ENCODE measurements at places on chromosomes 1 and 21.

DNA sequence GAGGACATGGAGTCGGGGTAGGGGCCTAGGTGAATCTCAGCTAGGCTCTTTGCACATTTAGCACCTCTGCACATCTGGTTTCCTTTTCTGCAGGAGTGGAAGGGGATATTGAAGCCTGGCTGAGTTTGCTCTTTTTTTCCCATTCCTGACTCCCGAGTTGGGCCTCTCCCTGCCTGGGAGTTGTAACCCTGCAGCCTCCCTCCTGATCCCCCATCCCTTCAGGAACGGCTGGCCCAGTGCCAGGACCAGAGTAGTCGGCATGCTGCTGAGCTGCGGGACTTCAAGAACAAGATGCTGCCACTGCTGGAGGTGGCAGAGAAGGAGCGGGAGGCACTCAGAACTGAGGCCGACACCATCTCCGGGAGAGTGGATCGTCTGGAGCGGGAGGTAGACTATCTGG, 836 bp downstream of the OLFML3 start:
- no peak for DNase-seq

DNA sequence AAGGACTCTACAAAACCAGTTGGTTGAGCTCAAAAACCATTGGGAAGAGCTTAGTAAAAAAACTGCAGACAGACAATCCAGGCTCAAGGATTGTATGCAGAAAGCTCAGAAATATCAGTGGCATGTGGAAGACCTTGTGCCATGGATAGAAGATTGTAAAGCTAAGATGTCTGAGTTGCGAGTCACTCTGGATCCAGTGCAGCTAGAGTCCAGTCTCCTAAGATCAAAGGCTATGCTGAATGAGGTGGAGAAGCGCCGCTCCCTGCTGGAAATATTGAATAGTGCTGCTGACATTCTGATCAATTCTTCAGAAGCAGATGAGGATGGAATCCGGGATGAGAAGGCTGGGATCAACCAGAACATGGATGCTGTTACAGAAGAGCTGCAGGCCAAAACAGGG, 104.0 kb upstream of the BMP8A start:
- DNase-seq = no peak

DNA sequence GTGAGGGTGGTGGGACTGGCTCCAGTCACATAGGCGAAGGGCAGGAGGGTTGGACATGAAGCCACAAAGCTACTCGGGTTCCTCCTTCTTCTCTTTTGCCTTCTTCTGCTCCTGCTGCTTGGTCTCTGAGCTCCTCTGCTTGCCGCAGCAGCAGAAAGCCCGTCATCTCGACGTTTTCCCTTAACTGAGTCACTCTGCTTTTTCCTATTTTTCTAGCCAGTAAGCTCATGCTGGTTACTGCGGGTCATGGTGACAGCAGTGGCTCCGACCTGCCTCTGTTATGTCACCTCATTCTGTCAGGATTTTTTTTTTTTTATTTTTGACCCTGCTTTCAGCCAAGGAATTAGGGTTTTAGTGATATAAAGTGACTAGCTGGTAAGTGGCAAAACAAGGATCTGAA, 2.6 kb upstream of the FMOD start:
- no peak for DNase-seq

GRCh38 chr1:5933050-5933449, 59.2 kb downstream of the NPHP4 start:
- no peak for DNase-seq

- no peak for DNase-seq
Measured at GRCh38 chr1:89179343-89179742, 3.5 kb upstream of the GBP7 start.

DNA sequence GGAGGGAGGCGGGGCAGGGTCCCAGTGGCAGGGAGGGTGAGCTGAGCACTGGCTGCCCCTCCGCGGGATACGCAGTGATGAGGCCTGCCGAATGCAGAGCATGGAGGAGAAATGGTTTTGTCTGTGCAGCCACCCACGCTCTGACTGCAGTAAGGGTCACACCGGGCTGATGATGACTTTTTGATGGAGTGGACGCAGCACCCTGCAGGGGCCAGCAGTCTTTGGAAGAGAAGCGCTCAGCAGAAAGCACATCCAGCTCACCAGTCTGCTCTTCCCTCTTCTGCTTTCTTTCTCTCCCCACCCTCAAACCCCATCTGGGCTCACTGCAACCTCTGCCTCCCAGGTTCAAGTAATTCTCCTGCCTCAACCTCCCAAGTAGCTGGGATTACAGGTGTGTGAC, 61.9 kb upstream of the ATP1A1 start:
- DNase-seq = no peak

DNA sequence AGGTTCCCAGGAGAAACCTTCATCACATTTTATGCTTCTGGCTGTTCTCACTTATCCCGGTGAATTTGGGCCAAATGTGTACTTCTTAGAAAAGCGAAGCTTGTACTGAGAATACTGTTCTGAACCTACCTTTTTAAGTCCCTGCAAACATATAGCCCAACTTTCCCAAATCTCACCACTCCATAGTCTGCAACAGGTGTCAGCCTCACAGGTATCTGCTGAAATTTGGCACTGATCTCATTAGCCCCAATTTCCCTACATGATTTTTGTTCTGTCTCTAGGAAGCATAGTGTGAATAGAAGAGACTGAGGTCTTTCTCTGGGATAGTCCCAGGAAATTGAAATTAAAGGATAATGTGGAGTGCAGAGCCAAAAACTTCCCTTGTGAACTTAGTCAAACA, 11.5 kb downstream of the RIT1 start:
- DNase-seq = no peak

DNA sequence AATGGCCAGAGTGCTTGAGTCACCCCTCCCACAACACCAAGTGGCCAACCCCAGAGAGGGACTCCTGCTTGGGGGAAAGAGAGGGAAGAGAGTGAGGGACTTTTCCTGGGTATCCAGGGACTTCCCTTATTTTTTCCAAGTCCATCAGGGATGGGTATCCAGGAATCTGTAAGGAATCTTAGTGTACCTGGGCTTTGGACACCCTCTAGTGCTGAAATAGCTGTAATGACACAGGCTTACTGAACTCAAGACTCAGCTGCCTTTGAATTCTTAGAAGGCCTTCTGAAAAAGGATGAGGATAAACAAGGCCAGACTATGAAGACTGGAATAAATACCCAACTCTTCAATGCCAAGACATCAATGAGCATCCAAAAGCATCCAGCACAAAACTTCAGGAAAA, 12.0 kb downstream of the TSHB start:
- DNase-seq = no peak

DNA sequence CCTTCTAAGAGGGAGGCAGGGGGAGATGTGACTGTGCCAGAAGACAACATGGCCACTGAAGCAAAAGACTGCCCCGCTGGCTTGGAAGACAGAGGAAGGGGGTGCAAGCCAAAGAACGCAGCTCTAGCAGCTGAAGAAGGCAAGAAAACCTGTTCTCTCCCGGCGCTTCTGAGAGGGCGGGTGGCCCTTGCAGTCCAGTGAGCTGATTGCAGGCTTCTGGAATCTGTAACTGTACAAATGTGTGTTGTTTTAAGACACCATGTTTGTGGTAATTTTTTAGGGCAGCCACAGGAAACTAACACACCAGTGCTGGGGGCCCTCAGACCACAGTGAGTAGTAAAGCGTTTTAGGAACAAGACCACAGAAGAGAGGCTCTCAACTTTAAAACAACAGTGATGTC, 47.0 kb downstream of the CD46 start:
- no peak for DNase-seq

DNA sequence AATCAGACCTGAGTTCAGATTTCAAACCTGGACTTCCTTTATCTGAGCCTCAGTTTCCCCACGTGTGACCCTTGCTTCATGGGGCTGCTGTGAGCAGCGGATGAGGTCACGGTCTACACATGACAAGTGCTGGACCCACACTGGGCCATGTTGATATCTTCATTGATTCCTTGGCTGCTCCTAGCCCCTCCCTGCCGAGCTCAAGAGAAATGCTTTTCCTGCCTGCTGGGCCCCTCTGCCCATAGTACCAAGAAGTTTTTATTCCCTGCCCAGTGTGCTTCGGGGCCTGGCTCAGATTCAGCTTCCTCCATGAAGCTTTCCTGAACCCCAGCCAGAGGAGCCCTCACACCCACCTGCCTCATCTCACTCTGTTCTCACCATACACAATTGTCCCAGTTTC, 181.6 kb downstream of the PTPRU start:
- DNase-seq = no peak

GRCh38 chr1:117511273-117511672, 94.6 kb upstream of the TENT5C start:
- no peak for DNase-seq

DNA sequence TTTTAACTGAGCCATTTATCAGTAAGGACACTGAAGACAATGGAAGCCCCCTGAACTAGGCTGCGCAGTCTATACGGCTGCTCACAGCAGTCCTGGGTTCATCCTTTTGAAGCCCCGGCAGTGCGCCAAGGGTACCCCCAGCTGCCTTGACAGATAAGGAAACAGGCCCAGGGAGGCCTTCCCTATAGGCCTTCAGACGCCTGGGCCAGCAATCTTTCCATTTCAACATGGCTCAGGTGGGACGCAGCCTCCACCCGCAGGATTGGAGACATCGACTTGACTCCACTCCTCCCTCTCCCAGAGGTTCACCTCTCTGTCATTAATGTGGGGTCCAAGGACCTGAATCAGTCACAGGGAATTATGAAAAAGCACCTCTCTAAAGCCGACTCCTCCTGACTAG, 2.8 kb upstream of the LYPD8 start:
- DNase-seq = no peak

DNA sequence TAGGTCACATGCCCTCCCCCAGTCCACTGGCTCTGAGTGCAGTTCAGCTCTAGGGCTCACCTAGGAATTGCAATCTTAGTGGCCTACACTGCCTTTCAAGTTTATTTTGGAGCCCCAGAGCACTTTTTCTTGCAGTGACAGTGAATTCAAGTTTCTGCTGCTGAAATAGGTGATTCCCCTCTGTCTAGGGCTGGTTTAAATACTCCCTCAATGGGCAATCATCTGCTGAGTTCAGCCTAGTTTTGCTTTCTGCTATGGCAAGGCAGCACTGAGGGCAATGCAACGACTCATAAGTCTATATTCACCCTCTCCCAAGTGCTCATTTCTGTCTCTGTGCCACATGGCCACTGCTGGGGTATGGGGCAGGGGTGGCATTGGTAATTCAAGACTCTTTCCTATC, 472.6 kb upstream of the RGS18 start:
- no peak for DNase-seq

GRCh38 chr21:35450830-35451229, 401.7 kb upstream of the RUNX1 start:
- no peak for DNase-seq

DNA sequence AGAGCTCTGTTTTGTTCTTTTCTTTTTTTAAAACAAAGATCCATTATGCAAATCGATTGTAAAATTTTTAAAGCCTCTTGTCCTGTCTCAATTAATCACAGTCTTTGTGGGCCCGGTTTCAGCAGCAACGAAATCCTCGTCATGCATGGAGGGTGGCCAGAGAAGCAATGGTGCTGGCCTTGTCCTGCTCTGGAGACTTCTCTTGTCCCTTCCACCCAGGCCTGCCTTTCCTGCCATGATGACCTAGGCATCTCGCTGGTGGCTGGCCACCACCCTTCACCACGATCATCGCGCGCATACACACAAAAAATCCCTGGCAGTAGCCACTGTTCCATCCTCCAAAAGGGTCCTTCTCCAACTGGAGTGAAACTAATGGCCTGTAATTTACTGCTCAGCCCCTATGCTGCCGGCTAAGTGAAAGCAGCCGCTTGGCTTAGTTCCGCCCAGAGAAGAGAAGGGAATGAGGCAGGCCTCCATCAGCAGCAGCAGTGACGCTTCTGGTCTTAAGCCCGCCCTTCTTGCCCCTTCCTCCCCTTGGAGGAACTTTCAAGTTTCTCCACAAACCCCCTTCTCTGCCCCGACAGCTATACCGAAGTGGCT, 309.5 kb downstream of the NPHP4 start:
- DNase-seq = no peak

DNA sequence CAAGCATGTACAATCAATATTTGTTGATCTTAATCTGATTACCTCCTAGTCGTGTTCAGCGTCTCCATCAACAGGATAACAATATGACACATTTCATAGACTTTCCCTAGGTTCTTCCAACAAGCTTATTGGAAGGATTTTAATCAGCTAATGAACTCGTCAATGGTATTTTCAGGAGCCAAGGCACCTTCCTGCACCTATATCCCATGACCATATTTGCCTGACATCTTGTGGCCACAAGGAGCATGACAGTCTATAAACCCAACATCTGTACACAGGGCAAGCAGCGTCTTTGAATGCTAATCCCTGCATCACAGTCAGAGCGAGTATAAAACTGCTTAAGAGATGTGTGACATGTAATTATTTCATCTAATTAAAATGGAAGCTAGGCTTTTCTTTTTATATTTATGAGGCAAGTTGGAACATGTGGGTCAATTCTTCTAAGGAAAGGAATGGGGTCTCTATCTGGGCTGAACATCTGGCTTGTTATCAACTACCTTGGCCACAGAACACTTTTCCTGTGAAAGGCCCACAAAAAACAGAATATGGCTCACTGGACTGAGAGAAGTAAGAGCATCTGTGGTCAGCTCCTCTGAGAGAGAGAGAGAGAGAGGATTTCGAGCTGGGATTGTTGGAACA, 388.8 kb downstream of the NTNG1 start:
- DNase-seq = peak; percentile 28

- DNase-seq = peak; percentile 42
Measured at GRCh38 chr1:225881081-225881958, 860 bp downstream of the TMEM63A start.

DNA sequence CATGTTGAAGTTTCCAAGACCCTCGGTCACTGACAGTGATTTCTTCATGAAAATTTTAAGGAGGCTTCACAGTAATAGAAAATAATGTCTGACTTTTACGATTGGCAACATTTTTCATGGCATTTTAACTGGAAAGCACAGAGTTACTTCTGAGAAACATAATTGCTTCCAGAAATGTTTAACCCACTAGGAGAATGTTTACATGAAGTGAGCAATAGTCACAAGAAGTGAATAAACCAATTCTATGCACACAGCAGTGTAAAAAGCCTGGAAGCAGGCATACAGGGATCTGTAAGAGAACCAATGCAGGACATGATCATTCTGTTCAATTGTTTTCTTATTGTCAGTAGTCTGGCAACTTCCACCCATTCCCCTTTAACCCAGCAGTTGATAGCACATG, 316.2 kb upstream of the CXADR start:
- DNase-seq = no peak

- no peak for DNase-seq
Measured at GRCh38 chr1:114189398-114189797, 35.7 kb upstream of the SYT6 start.

DNA sequence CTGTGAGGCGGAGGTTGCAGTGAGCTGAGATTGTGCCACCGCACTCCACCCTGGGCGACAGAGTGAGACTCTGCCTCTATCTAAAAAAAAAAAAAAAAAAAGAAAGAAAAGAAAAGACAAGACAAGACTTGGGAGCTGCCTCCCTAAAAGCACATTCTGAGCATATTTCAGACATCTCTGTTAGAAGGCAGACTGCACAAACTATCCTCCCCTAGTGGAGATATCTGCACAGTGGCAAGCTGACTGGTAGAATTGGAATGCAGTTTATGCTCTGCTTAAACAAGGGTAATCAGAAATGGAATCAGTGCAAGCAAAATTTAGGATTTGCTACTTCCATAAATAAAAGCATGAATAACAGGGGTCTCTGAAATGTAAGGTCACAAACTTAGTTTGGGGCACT, 31.8 kb downstream of the GNG4 start:
- no peak for DNase-seq

Data from CD4-positive, alpha-beta T cell treated with Interleukin-15 for 1 hour (primary cell).